ENCODE measurements at places on chromosomes 1 and 21.

DNA sequence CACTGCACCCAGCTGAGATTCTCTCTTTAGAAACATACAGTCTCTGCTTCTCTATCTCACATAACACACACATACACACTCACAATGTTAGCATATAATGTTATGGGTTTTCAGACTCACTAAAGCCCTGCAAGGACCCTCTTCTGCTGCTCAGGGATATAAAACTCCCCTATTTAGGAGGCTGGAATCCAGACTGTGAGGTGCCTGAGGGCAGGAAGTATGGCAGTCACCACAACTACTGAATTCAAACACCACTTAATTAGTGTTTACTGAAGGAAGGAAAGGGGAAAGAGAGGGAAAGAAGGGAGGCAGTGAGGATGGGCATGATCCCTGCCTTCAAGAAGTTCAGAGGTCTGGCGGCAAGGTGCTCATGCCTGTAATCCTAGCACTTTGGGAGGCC is 7.8 kb upstream of the CDK18 start:
- DNase-seq, result no peak

DNA sequence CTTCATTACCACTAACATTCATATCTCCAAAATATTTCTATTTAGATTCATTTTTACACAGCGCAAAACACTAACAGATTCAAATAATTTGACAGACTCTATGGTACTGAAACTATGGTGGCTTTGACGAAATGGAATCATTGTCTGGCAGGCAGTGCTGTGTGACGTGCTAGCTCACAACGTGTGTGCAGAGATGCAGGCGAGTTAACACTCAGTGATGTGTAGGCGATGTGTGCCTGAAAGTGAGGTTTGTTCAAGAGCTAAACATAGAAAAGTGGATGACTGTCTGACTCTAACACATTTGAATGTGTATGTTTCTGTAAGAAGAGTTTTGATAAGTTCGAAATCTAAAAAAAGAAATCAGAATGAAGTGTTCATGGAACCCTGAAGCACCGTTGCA is 97.7 kb downstream of the RYR2 start:
- DNase-seq, result no peak

DNA sequence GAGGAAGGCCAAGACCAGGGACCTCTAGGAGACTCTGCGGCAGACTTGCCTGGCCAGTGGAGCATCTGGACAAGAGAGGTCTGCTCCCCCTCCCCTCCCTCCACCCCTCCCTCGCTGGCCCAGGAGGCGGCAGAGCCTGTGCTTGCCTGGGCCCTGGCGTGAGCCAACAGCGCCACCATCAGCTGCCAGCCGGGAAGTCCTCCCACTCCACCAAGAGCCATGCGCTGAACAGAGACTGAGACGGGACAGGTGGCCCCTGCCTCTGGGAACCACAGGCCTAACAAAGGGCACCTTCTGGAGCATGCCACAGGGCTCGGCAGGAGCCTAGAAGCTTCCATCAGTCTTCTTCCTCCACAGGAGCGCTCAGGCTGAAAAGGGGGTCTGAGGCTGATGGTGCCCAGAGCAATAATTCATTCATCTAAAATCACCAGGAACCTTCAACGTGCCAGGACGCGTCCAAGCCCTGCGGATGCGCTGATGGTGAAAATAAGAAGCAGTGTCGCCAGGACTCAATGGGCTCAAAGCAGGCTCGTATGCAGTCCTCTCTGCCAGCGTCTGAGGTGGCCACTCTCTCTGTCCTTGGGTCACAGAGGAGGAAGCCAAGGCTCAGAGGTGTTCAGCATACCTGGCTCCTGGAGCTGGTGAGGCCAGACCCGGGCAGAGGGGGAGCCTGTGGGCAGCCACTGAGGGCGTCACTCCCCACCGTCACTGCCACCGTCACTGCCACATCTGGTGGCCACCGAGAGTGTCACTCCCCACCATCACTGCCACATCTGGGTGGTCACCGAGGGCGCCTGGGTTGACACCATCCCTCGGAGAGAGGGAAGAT is 161.2 kb downstream of the NPHP4 start:
- DNase-seq, result no peak

DNA sequence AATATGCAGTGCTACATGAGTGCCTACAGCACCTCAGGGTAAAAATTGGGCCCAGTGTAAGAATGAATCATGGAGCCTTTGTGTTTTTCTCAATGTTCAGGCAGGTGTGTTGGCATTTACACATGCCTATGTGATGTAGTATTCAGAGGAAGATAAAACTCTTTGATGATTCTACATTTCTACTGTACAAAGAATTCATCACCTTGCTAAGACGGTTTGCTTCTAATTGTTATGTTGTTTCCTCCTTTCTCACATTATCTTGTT is 867.3 kb downstream of the TTLL7 start:
- DNase-seq, result no peak

GRCh38 chr1:202107801-202108731 is 14.7 kb upstream of the GPR37L1 start:
- no peak for DNase-seq

DNA sequence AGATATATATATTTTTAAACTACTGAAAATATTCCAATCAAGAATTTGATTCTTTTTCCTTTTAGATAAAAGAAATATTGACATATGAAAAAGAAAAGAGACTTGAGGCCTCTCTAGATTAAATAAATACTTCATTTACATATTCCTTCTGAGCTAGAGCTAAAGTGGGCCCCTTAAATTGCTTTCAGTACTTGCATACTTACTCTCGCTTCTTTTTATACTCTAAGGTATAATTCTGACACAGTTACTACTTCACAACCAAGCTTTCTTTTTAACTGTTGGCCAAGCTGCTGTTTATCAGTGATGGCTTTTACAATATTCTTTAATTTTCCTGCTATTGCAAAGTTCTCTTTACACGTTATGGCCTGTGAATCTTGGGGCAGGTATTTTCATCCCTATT is 24.6 kb downstream of the EXTL2 start:
- no peak for DNase-seq

- no peak for DNase-seq
Observed at GRCh38 chr1:201116091-201116490, 3.9 kb upstream of the CACNA1S start.

- DNase-seq, result no peak
Observed at GRCh38 chr1:30909365-30910068, 959 bp upstream of the SDC3 start.

GRCh38 chr1:37354876-37355650 is 119.3 kb upstream of the ZC3H12A start:
- no peak for DNase-seq

DNA sequence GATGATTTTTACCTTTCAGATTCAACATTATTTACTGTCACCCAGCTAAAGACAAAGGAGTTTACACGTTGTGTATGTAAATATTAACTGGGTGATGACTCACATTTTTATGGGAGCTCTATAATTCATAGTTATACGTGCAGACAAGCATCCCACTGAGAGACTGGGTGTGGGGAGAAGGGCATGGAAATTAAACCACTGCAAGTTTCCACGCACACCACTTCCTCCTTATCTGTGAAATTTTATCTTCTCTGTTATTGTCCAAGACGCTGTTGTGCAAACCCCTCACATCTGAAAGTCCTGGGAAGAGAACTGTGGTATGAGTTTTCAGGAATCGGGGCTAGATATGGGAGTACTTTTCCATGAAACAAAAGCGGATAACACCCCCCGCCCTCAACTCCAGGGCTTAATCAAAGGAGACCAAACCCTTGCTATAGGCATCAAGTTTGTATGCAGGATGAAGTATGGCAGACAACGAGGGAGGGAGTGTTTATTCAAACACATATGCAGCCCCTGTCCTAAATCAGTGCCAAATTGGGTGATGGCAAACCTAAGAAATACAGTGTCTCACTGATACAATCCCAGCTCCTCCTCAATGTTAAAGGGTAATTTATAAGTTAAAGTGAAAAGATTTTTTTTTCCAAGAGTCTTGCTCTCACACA is 23.3 kb upstream of the DPT start:
- DNase-seq, result no peak

GRCh38 chr21:44887807-44888580 is 14.5 kb upstream of the PTTG1IP start:
- DNase-seq, result no peak

DNA sequence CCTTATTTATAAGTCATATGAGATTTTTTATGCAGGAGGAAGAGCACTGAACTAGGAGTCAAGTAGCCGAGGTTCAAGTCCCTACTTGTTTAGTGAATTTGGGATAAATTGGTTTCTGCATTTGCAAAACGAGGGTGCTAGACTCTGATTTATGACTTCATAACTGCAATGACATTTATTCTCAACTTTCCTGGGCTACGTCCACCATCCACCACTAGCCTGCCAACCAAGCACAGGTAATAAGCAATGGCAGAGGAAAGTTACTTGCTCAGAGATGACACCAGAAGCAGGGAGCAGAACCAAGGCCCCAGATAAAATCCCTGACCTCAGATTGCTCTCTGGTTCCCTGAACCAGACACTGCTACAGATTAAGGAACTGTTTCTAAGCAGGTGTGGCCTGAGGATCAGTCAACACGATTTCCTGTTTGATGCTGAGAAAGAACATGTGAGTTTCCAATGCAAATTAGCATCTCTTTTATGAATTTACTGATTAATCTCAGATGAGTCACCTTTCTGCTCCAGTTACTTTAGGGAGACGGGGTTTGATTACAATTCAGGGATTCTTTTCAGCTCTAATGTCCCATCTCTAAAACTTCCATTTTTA is 52.7 kb downstream of the PLPP3 start:
- peak; percentile 17 for DNase-seq

DNA sequence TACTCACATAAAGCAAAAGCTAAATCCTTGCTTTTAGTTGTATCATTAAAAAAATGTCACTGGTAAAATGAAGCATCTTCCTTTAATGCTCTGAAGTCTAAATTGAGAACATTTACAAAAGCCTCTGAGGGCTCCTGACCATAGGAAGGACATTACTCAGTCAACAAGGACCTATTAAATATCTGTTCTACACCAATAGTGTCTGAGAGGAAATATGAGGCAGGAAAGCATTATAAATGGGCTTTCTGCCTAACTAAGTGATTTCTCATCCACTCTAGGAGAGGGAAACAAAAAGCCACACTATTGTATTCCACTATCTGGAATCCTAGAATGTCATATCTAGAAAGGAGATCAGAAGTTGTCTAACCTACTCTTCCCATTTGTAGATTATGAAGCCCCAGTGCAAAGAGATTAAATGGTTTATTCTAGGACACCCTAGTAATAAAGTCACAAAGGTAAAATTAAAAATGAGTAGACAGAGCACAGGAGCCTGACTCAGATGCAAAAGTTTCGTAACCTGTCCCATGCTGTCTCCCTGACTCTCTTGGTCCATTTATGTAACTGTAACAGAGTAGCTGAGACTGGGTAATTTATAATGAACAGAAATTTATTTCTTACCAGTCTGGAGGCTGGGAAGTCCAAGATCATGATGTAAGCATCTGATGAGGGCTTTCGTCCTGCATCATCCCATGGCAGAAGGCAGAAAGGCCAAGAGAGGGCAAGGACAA is 17.6 kb downstream of the RGS1 start:
- no peak for DNase-seq

DNA sequence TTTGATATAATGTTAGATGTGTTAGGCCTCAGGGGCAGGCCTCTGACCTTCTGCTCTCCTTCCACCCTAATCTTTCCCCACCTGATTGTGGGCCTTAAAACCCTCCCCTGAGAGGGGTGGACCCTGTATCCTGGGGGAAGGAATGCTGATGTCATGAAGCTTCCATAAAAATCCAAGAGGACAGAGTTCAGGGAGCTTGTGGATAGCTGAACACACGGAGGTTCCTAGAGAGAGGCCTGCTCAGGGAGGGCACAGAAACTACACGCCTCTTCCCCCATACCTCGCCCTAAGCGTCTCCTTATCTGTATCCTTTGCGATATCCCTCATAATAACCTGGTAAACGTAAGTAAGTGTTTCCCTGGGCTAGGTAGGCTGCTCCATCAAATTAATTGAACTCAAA is 4.3 kb downstream of the MFN2 start:
- no peak for DNase-seq

DNA sequence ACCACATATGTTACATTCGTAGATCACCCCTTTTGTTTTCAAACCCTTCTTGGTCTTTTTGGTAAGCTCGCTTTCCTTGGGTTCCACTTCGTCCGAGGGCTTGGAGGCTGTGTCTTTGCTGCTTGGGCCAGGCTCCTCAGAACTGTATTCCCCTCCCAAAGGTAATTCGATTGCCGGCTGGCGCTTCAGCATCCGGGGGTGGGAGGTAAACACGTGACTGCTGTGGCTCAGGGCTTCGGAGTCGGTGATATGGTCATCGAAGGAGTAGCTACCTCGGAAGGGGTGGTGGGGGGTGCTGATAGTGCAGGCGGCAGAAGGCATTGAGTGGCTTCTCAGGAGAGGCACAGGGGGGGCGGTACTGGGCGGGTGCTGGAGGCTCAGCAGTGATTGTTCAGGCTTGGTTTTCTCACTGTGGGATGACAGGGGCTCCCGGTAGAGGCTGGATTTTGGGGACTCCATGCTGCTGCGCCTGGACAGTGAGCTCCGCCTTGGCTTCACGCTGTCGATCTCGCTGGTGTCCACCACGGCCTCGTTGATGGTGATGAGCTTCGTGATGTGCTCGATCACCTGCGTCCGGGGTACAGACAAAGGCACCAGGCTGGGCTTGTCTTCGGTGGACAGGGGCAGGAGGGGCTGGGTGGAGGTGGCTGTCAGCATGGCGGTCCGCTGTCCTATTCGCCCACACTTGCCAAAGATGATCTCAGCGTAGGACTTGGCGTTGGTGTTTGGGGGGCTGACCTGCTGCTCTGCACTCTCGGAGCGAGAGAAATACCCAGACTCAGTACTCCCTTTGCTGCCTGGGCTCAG is 98.6 kb upstream of the EDN2 start:
- DNase-seq, result no peak

DNA sequence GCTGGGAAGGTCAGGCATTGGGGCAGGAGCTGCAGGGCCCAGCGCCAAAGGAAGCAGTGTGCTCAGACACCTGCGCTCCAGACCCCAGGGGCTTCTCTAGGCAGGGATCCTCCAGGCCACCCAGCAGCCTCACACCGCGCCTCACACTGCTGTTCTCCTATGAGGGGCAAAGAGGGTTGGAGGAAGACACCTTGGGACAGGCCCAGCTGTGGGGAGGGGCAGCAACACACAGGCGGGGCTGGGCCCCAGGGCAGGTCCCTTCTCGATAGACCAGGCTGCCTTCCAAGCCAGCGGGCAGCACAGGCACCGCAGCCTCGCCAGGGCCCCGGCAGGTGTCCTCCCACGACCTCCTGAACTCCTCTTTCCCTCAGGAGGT is 20.7 kb upstream of the PRSS38 start:
- DNase-seq, result no peak

- DNase-seq, result no peak
Observed at GRCh38 chr1:153438599-153438998, 21.9 kb downstream of the S100A7 start.

- DNase-seq, result peak; percentile 82
Observed at GRCh38 chr1:167439301-167439988, 78.9 kb downstream of the CD247 start.

GRCh38 chr1:204041232-204041767 is 31.6 kb upstream of the SOX13 start:
- no peak for DNase-seq

DNA sequence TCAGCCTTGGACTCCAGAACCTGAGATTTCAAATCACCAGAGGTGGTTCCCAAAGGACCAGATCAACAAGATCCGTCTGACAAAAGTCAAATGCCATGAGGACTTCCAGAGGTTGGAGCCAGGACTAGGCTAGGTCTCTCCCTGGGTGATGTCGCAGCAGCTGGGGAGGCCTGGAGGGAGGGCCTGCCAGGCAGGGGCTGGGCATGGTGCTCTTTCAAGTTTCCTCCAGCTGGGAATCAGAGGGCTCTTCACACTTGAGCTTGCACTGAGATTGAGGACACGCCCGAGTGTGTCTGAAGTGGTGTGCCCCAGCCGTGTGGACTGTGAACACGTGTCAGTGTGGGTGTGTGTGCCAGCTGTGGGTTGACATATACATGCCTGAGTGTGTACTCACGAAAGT is 21.3 kb upstream of the RSPO1 start:
- DNase-seq, result no peak

- DNase-seq, result no peak
Observed at GRCh38 chr1:241269116-241269515, 87.9 kb downstream of the RGS7 start.

Measured in NCI-H526 treated with DMSO at 0.1 percent for 48 hours (cell line).